Stromal cell of bone marrow (primary cell): ENCODE measurements at places on chromosomes 5 and 9.

DNA sequence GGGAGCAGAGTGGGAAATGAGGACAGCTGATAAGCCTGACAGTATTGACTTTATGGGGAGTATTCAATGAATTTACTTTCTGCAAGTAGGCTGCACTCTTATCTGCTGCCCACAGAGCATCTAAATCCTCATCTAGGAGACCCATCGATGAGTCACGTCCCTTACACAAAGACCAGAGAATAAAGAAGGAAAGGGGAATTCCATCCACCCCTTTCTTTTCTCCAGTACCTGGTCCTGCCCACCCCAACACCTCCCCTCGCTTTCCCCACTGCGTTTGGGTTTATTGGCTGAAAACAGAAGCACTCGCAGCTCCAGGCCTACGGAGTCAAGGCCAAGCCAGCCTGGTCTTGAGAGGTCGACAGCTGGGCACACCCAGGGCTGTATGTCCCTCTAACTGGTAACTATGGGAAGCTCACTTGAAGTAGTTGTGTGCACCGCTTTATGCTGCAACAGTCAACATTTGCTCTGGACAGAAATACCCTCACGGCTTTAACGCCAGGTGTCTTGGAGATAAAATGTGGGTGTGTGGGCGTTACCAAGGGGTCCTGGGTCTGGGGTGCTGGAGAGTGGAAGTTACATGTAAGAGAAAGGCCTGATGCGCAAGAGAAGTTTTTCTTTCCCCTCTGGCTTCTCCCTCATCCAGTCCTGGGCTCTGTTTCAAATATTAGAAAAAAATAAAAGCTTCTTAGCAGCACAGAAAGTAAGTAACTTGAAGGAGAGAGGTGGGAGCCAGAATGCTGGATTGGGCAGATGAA, 14.5 kb upstream of the TAL2 start:
- DNase-seq: no peak

DNA sequence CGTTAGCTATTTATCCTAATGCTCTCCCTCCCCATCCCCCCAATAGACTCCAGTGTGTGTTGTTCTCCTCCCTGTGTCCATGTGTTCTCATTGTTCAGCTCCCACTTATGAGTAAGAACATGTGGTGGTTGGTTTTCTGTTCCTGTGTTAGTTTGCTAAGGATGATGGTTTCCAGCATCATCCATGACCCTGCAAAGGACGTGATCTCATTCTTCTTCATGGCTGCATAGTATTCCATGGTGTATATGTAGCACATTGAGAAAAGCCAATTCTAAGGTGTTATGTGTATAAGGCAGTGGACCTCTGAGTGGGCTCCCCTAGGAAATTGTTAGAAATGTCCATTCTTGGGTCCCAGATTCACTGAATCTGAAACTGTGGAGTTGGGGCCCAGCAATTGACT, 103.1 kb upstream of the MYO10 start:
- no peak for DNase-seq

- DNase-seq: no peak
Measured at GRCh38 chr5:123665822-123666371, 153.9 kb downstream of the CSNK1G3 start.

GRCh38 chr5:1481266-1481958, 36.2 kb upstream of the SLC6A3 start:
- no peak for DNase-seq

- no peak for DNase-seq
Measured at GRCh38 chr9:80125731-80126264, 554.0 kb downstream of the TLE4 start.

- DNase-seq: no peak
Measured at GRCh38 chr9:124348831-124349230, 66.4 kb downstream of the PSMB7 start.
